HT1080 (cell line): ENCODE measurements at places on chromosomes 13 and 19.

DNA sequence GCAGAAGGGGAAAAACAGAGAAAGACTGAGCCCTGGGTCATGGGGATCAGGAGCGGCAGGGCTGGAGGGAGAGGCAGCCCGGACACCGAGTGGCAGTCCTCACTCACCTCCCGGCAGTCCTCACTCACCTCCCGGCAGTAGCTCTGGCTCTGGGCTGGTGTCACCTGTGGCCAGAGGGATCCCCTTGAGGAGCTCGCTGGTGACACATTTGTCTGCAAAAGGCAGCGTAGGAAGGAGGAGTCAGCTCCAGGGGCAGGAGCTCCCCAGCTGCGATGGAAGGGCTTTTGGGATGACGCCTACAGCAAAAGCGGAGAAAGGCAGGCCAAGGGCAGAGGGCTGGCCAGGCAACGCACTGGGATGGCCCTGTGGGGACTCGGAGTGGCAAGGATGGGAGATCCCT is 739 bp downstream of the EIF3G start:
- DNase-seq, result no peak

DNA sequence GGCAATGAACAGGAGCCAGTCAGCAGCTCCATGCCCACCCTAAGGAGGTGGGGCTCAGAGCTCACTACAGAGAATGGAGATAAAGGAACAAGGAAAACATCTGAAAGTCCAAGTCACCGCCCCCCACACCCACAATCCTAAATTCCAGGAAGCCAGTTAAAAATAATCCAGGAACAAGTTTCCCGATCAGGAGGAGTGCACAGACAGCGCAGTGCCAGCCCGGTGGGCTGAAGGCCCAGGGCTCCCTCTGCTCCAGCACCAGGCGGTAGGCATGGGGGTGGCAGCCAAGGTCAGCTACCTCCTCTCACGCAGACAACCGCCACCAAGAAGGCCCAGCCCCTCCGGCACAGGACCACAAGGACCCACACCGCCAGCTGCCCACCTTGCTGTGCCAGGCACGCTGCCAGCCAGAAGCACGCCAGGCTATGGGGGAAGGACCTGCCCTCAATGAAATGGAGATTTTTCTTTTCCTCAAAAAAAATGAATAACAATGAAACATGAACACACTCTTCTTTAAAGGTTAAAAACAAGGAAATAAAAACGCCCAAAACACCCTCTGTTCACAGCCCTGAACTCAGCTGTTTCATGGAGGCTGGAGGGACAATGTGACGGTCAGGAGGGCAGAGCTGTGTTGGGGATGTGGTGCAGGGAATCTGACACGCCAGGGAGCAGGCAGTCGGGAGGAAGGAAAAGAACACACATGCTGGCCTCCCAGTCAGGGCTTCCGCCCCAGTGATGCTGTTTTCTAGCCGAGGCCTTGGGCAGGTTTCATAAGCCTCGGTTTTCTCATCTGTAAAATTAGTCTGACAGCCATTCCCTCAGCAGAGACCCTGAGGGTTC is 11.0 kb downstream of the STK24 start:
- no peak for DNase-seq

- peak; percentile 64 for DNase-seq
Measured at GRCh38 chr19:58170860-58171259, 12.0 kb upstream of the ZNF274 start.

- no peak for DNase-seq
Measured at GRCh38 chr19:40438284-40438683, 5.9 kb downstream of the SERTAD3 start.

DNA sequence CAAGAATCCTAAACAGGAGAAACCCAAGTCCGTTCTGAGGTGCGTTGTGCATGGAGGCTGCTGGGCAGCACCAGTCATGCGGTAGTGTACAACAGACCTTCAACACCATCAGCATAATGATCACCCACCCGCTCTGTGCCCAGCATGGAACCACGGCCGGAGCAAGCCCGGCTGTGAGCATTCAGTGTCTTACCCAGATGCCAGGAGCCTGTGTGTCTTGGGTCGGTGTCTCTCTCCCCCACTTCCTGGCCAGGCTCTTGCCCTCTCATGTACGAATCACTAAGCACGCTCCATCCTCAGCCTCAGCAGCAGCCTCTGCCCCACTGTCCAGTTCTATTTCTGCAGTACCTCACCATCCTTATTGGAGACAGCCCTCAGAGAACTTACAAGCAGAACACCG is 231.6 kb upstream of the IRS2 start:
- DNase-seq, result peak; percentile 77

DNA sequence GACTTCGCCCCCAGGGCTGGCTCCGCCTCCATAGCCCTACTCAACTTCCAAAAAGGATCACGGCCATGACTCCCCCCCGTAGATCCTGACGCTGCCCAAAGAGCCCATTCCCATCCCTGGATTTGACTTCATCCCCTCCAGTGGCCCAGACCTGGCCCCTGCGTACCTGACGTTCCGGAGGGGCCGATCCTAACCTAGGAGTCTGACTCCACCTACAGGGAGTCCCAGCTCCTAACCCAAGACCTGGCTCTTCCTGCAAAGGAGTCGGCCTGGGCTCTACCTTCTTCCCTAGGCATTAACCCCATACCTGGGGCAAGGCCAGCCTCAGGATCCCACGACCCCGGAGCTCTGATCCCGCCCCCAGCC is 10.8 kb downstream of the STAP2 start:
- no peak for DNase-seq

- peak; percentile 18 for DNase-seq
Measured at GRCh38 chr19:35828692-35829301, 16.2 kb upstream of the PRODH2 start.

- peak; percentile 96 for DNase-seq
Measured at GRCh38 chr19:41887711-41888382, 4.9 kb downstream of the ARHGEF1 start.
